Muscle of back (tissue), 13 donors: ENCODE measurements at places on chromosomes 6 and 20. TPM values are rescaled to one million over a fixed set of nuclear protein-coding genes. Genes with fewer than 3 reads are reported as not detected.

- DNase-seq, result no peak
Measured at GRCh38 chr6:125834348-125834747, 43.6 kb downstream of the NCOA7 start.

GRCh38 chr20:57229490-57229889 lies 37.0 kb downstream of the BMP7 start:
- DNase-seq, result no peak

GRCh38 chr20:49979030-49979832 lies 3.5 kb upstream of the SNAI1 start:
- peak; percentile 70 for DNase-seq

- peak; percentile 3 for DNase-seq
Measured at GRCh38 chr20:7775072-7775471, 165.2 kb downstream of the HAO1 start.

DNA sequence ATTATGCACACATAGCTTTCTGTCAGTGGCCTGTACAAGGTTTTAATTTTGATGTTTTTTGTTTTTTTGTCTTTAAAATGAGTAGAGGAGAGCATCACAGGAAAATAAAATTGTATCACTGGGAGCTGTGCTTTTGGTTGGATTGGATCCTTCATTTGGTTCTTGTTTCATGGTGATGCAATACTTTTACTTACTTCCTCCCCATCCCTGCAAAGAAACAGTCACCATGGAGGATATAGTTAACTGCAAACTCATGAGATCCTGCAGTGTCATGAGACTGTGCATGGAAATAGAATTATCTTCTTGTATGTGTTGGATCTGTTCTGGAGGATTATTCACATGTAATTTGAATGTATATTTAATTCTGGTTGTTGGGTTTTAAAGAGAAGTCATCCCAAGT lies 122.3 kb downstream of the JARID2 start:
- no peak for DNase-seq

DNA sequence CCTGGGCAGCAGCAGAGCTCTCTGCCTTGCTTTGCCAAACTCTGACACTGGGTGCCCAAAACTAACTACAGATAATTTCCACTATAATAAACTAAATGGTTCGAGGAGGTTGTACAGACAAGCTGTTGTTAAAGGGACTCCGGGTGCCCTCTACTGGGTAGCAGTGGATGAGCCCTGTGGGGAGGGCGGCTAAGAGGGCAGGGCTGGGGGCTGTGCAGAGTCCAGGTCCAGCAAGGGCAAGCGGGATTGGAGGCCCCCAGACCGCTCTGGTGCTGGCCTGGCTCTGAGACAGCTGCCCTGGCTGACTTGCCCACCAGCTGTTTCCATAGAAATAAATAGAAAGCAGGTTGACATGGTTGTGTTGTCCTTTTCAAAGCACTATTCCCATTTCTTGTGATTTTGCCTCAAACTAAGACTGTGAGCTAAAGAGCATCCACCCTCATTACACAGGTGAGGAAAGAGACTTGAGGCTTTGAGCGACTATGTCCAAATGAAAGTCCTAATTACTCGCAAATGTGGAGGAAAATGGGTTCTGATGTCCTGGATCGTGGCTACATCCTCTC lies 167.6 kb upstream of the CST7 start:
- DNase-seq, result no peak

DNA sequence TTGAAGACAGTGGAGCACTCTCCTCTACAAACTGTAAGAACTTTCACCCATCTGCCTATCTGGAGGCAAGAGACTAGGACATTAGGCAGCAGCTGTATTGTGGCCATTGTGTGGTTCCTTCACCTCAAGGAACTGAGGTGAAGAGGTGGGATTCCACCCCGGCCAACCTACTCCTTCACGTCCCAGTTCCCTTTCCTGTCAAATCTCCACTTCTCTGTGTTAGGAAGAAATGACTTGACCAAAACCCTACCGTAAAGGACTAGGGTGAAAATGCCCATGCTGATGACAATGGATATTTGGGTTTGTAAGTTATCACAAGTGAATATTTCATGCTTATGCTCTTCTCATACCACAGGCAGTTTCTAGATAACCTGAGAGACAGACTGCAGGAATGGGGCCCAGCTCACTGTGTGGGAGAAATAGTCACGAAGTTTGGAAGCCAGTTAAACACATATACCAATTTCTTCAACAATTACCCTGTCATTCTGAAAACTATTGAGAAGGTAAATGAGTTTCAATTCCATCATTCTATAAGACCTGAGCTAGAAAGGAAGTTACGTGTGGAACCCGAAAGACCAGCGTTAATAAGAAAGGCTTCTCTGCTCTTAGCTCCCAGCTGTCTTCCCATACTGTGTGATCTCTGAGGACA lies 86.6 kb downstream of the ECT2L start:
- no peak for DNase-seq

- DNase-seq, result peak; percentile 63
Measured at GRCh38 chr6:168377484-168377855, 57.9 kb upstream of the DACT2 start.

DNA sequence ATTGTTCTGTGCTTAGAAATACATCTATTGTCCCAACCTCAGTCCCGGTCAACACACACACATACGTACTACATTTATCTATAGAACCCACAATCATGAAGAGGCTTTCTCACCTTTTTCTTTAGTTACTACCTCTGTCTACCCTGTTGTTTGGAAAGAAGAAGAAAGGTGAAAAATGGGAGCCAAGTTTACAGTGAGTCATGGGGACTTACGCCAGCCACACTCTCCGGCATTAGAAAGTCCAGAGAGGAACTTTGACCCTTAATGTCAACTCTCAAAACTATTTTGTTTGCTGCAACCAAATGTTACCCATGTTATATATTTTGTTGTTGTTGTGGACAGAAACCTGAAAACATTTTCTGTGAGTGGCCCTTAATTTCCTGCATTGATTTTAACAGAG lies 259.1 kb downstream of the ZFAND3 start:
- no peak for DNase-seq

DNA sequence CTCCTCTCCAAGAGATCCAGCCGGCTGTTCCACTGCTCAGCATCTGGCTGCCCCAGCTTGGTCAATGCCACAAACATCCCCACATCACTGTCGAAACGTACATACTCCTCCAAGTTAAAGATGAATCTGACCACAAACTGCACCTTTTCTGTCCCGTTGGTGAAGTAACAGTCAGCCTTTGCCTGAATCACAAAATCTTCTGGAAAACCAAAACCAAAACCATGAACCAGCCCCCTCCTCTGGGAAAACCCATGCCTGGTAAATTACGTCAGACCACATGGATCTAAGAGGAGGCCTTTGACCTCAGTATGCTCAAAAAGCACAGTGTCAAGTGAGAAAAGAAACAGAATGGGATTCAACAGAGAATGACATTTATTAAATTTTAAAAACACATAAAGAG lies 1.7 kb downstream of the HLA-DOB start:
- no peak for DNase-seq

GRCh38 chr20:1484438-1485116 lies 6.6 kb downstream of the SIRPB2 start:
- no peak for DNase-seq

DNA sequence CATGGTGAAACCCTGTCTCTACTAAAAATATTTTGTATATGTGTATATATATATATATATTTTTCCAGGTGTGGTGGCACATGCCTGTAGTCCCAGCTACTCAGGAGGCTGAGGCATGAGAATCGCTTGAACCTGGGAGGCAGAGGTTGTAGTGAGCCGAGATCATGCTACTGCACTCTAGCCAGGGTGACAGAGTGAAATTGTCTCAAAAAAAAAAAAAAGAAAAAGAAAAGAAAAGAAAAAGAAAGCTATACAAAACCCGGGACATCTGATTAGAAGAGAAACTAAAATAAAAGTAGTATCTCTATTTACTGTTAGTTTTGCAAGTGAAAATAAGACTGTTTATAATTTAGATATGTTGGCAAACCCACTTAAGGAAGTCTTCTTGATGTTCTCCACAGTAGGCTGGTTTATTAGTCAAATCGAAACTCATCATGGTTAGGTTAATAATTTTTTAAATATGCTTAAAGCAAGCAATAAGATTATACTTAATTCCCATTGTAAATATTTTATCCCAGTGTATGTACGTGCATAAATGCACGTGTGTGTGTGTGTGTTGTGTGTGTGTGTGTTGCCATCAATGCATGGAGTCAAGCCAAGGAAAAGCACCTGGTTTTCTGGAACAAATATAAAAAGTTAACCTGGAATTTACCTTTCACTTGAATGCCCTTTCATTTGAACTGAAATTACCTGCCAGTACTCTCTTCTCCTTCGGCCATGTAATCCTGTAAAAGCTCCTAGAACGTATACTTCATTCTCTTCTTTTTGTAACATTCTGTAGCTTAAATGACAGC lies 7.1 kb downstream of the VNN2 start:
- no peak for DNase-seq

DNA sequence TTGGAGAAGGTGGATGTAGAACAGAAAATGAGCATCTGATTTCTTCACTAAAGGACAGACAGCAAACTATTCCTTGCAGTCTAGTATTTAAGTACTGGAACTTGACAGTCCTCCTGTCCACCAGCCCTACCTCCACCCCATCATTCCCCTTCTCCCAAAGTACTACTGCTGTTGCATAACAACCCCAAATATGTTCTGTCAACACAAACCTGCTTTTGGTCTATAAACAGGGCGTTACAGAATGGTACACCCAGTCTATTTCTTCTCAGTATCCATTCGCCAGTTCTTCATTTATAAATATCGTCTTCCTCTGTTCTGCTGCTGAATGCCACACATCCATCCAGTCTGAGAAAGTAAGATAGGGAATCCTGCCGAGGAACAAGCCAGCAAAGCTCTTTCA lies 27.7 kb upstream of the SLC22A1 start:
- no peak for DNase-seq

DNA sequence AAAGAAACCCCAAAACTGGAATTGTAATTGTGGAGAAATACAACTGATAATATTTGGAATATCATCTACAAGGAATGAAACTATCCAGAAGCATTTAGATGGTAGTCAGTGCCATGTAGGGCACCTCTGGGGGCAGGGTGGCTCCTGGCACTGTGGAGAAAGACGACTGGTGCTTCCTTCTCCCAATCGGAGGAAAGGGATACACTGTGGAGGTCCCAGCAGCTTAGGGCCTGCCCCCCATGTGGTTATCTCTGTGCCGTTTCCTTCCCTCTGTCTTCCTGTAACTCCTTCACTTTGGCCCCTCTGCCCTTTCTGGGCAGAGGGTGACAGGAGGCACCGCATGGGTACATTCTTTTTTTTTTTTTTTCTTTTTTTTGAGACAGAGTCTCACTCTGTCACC lies 178.4 kb downstream of the MTHFD1L start:
- DNase-seq, result no peak

DNA sequence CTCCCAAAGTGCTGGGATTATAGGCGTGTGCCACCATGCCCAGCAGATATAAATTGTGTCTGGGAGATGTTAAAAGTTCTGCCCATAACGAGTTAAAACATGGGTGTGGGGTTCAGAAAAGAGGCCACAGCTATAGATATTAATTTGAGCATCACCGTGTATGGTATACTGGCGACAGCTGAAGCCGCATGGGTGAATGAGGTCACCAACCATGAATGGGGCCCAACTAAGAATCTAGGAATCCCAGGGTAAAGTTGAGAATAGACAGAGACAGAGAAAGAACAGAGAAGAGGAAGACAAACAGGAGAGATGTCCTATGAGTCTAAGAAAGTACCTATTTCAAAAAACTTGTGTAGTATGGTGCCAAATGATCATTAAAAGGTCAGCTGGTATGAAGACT lies 50.9 kb downstream of the ILRUN start:
- DNase-seq, result no peak

- DNase-seq, result no peak
Measured at GRCh38 chr20:54350415-54350814, 125.0 kb upstream of the DOK5 start.

GRCh38 chr6:167767715-167768107 lies 59.0 kb upstream of the AFDN start:
- no peak for DNase-seq

DNA sequence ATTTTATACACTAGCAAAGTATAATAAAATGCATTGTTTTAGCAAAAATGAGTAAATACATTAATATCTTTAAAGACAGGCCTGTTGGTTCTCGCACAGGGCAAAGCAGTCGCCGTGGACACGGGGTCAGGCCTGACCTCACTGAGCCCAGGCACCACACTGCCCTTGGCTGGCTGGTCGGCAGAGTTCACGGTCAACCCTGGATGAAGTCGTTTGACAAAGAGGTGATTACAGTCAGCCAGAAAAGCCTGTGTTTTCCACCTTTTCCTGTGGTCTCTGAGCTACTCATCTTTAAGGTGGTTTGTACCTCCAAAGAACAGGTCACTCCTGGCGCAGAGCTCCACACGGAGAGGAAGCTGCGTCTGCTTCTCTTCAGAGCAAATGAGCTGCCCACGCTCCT lies 191.5 kb downstream of the DLL1 start:
- DNase-seq, result no peak

DNA sequence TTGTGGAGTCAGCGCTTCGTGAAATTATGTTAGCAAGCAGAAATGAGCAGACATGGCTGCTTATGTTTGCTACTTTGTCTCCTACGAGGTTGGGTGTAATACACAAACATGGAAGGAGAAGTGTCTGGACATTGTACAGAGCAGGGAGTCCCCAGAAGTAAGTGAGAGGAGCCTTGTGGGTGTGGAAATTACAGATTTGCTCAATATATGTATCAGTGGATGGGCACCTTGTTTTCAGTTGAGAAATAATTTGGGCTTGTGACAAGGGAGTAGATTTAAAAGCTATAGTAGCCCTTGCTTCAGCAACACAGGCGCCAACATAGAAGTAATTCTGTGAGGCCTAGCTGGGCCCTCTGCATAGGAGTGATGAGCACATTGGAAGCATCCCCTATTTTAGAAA lies 49.2 kb downstream of the HECA start:
- DNase-seq, result no peak

- DNase-seq, result no peak
Measured at GRCh38 chr20:21704408-21705385, 767 bp upstream of the PAX1 start.

GRCh38 chr6:131060311-131060710 lies 2.7 kb downstream of the EPB41L2 start:
- DNase-seq, result no peak

- DNase-seq, result no peak
Measured at GRCh38 chr20:3925899-3926638, 36.9 kb downstream of the PANK2 start.

The KHDC1L gene
- not detected for polyA plus RNA-seq

The HCRTR2 gene
- not detected for polyA plus RNA-seq

The RAMACL gene
- 0.15 TPM for polyA plus RNA-seq

The PTGIS gene
- 31.7 TPM for polyA plus RNA-seq

The TRIM15 gene
- not detected for polyA plus RNA-seq

The ISM1 gene
- polyA plus RNA-seq, result 3.3 TPM

The RSPO3 gene
- 14.2 TPM for polyA plus RNA-seq

The FOXQ1 gene
- not detected for polyA plus RNA-seq

The CRISP3 gene
- 0.46 TPM for polyA plus RNA-seq

The GTSF1L gene
- polyA plus RNA-seq, result not detected

The DCDC2 gene
- 0.22 TPM for polyA plus RNA-seq

The HTR1E gene
- not detected for polyA plus RNA-seq

The LRP11 gene
- 24.9 TPM for polyA plus RNA-seq

The OR12D1 gene
- not detected for polyA plus RNA-seq

The SDHAF4 gene
- polyA plus RNA-seq, result 14.9 TPM
